ENCODE measurements at places on chromosomes 13 and 19. TPM values are rescaled to one million over a fixed set of nuclear protein-coding genes. Genes with fewer than 3 reads are reported as not detected.
A peak's percentile ranks its signal among the peaks of the same experiment; 100 is the strongest.

Gene ZNF540
- total RNA-seq: 0.14 TPM

Gene FGF21
- not detected for total RNA-seq

Gene C19orf53
- total RNA-seq: 222 TPM

Gene BEST2
- not detected for total RNA-seq

Gene PCDH17
- total RNA-seq: 0.17 TPM

Gene KCNK6
- 0.57 TPM for total RNA-seq

Gene RAB3A
- 0.26 TPM for total RNA-seq

Gene PPP1R12C
- 87.4 TPM for total RNA-seq

Gene TEX29
- total RNA-seq: not detected

Gene GSX1
- total RNA-seq: not detected

GRCh38 chr13:70330697-70331361 lies 222.6 kb upstream of the KLHL1 start:
- no peak for DNase-seq

- peak; percentile 56 for DNase-seq
These were observed 63.5 kb downstream of the TUBA3C start for GRCh38 chr13:19117913-19118739.

- DNase-seq: no peak
These were observed 216.8 kb downstream of the TEX29 start for GRCh38 chr13:111537115-111537728.

DNA sequence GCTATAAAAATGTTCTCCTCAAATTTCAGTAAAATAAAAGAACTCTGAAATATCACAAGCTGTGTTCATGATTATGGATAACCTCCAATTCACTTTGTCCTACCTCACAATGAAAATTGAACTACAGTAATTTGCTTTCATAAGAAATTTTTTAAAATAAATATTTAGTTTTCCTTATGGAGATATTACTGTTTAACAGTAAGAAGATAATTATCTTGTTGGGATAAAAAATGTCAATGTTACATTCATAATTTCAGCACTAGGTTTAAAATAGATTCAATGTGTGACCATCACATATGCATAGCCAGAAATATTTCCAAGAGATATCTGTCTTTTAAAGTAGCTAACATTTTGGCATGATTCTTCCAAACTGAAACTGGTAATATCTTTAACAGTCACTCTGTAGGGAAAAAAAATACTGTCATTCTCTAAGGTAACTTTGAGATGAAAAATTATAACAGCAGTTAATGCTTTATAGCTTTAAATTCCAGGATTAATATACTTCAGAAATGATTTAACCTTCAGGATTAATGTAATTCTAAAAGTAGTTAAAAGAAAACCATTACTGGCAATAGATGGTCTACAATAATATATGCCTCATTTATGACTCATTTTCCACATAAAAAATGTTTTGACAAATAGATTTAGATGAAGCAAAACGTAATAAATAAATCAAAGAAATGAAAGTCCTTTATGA lies 91.3 kb downstream of the SPRY2 start:
- DNase-seq: no peak

DNA sequence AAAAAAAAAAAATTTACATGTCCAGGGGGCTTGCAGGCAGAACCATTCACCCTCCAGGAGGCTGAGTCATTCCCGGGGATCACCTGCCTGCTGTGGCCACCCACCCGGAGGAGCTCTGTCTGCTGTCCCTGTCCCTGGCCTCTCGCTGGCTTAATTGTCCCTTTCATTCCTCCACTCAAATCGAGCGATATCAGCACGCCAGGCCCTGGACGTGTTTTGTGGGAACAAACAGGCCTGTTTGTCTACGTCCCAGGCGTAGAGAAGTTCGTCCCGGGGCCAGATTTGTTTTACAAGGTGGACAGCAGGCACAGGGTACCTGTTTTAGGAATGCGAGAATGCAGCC lies 21.2 kb downstream of the SULT2B1 start:
- no peak for DNase-seq

- DNase-seq: no peak
These were observed 60.9 kb downstream of the LIG4 start for GRCh38 chr13:108154421-108154858.

GRCh38 chr19:2289714-2290435 lies 7.9 kb upstream of the PEAK3 start:
- DNase-seq: no peak

GRCh38 chr19:32105527-32106310 lies 239.7 kb upstream of the ZNF507 start:
- no peak for DNase-seq

DNA sequence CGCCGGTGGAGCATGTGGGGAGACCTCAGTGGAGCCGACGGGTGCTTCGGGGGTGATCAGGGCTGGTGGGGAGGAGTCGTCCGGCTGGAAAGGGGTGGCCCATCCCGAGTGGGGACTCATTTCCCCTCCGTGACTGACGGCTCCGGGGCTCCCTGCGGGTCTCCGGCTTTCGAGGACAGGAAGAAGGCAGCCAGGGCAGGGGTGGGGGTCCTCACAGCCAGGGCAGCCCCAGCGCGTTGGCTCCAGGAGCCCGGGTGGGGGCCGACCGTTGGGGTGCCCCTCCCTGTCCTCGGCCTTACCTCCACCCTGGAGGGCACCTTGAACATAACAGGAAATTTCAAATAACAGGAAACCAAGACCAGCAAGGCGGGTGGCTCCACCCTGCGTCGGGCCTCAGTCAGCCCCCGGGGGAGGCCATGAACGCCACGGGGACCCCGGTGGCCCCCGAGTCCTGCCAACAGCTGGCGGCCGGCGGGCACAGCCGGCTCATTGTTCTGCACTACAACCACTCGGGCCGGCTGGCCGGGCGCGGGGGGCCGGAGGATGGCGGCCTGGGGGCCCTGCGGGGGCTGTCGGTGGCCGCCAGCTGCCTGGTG lies at the start of gene S1PR4:
Gene S1PR4 (plus strand): TSS at position 393 of the 596 bp plus-strand sequence. CDS start 24 bp downstream, at position 417.
- no peak for DNase-seq

DNA sequence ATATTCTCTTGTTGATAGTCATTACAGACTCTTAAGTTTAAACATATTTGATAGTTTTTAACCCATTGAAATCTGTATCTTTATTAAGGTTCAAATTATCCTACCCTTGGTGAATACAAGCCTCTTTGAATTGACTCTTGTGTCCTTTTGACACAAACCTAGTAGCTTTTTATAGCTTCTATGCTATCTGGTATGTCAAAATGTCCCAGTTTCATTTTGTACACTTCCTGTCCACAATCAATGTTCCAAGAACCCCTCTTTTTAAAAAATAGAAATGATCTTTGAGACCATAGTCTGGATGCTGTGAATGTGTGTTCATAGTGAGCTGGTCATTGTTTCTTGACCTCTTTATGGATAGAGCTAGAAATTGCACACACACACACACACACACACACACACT lies 39.2 kb upstream of the FGF14 start:
- DNase-seq: no peak

DNA sequence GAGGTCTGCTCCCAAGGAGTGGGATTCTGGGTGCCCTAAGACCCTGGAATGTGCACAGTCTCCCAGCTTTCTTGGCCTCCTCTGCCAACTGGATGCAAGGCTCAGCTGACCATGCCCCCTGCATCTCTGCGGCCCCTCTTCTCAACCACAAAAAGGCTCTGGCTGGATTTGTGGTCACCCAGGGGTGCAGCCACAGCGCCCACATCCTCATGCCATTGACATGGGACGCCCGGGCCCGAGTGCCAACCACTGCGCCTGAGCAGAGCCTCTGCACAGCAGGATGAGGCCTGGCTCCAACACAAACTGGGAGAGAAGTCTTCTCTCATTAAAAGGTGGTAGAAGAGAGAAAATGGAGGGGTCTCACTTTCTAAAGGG lies 103.5 kb downstream of the FOXO1 start:
- DNase-seq: peak; percentile 60

- peak; percentile 63 for DNase-seq
These were observed 11.0 kb downstream of the MOB3A start for GRCh38 chr19:2084993-2085720.

GRCh38 chr19:55437410-55437809 lies 5.7 kb downstream of the SHISA7 start:
- peak; percentile 81 for DNase-seq

- DNase-seq: no peak
These were observed 24.3 kb downstream of the ZNF112 start for GRCh38 chr19:44332145-44332544.

DNA sequence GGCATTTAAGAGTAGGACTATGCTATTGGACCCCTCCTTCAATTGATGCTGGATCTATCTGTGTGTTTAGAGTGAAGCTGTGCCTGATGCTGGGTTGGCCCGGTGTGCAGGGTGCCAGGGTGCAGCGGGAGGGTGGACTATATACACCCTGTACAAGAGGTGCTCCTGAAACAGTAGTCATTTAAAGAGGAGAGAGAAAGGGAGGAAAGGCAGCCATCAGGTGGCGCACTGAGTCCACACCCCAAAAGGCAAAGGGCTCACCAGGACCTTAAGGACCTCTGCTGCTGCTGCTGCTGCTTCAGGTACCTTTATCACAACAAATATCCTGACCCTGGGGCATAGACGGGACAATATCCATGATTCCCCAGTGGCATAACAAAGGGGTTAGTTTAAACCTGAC lies 39.4 kb downstream of the ZNF136 start:
- DNase-seq: no peak

DNA sequence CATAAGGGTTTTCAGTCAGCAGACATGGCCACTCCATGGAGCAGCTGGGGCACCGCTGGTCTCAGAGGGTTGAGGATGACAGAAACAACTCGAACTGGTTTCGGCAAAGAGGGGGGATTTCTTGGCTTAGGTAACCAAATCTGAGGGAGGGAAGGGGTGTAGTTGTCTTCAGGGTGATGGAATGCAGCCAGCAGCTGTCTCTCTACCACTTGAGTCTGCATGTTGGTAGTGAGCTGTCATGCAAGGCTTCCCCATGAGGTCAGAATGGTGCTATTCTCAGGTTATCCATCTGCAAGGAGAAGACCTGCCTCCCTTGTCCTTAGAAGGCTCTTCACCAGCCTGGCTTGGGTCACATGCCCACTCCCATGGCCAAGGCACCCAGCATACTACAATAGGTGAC lies 55.6 kb upstream of the PEG3 start:
- DNase-seq: no peak

GRCh38 chr19:38545596-38545995 lies 72.2 kb downstream of the MAP4K1 start:
- DNase-seq: no peak

- DNase-seq: no peak
These were observed 1.2 kb upstream of the DMWD start for GRCh38 chr19:45793876-45794275.

DNA sequence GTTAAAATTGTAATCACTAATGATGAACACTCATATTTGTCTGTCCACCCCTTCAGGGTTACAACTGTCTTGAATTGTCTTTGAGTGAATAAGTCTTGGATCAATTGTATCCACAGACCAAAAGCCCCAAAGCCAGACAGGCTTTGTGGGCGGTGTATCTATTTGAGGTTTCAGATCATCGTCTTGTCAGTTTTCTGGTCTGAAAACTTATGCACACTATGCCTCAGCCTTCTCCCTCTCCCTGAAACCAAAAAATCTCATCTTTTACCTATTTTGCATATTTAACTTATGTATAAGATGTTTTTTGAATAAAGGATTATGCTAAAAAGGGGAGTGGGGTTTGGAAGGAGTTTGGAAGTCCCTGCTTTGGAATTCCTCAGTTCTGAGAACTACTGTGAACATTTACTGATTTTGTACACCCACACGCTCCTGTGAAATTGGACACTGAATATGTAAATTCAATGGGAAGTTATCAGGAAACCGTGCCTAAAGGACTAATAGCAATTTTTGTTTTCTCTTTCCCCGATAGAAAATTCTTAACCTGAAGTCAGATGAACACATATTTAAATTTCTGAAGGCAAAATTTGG lies 52.1 kb downstream of the DPY19L3 start:
- DNase-seq: no peak

- DNase-seq: no peak
These were observed 2.5 kb downstream of the NPAS1 start for GRCh38 chr19:47022140-47022536.

- peak; percentile 6 for DNase-seq
These were observed 26.1 kb downstream of the PPP5C start for GRCh38 chr19:46372901-46373490.

GRCh38 chr13:44868397-44868796 lies 120.9 kb downstream of the NUFIP1 start:
- DNase-seq: no peak

DNA sequence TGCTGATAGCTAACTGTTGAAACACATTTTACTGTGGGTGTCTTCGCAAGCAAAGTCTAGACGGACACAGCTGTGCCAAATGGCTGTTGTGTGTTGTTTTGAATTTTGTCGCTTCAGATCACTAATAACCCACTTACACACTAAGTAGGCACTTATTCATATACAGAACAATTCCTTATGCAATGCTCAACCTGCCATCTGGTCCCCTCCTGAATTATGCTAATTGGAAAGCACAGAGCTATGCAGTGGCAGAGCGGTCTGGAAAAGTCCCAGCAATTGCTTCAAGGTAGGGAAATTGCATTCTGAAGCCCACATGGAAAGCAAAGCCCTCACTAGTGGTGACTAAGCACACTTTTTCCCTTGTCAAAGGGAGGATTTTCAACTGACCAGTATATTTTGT lies 69.9 kb downstream of the C13orf42 start:
- DNase-seq: no peak

DNA sequence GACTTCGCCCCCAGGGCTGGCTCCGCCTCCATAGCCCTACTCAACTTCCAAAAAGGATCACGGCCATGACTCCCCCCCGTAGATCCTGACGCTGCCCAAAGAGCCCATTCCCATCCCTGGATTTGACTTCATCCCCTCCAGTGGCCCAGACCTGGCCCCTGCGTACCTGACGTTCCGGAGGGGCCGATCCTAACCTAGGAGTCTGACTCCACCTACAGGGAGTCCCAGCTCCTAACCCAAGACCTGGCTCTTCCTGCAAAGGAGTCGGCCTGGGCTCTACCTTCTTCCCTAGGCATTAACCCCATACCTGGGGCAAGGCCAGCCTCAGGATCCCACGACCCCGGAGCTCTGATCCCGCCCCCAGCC lies 10.8 kb downstream of the STAP2 start:
- no peak for DNase-seq

DNA sequence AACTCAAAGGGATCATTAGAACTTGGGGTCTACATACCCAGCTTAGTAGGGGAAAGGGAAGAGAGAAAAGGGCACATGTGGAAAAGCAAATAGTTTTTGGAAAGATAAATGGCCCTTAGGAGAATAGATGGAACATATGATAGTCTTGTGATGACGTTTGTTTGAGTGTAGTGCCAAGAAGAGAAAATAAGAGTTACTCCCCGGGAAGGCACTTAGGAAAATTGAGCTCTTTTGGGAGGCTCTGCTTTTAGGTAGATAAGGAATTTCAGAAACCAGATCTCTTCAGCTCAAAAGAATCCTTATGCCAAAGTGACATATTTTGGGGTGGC lies 44.8 kb upstream of the SERTM1 start:
- no peak for DNase-seq

- DNase-seq: no peak
These were observed 1.4 kb downstream of the PEG3 start for GRCh38 chr19:56838909-56839651.

All from A172 (cell line).